Activated B cell treated with CpG ODN at 0.5 μM for 24 hours (primary cell): ENCODE measurements at places on chromosomes 2 and 18.

DNA sequence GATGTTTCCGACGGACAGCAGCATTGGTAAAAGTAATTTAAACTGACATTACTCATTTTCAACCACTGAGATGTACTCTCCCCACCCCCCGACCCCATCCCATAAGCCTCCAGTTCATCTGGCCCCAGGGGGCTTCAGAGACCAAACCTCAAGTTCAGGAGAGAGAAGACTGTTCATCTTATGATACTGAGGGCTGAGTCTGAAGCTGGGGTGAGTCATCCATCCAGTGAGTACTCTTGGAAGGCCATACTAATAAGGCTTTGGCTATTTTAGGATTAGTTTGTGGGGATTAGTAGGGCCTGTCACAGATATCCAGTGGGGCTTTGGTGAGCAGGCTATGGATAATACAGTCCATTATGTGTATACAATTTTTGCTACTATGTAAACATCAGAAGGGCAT lies 125.3 kb upstream of the APCDD1 start:
- DNase-seq = no peak

GRCh38 chr2:152292991-152293390 lies 42.0 kb upstream of the FMNL2 start:
- DNase-seq = no peak

DNA sequence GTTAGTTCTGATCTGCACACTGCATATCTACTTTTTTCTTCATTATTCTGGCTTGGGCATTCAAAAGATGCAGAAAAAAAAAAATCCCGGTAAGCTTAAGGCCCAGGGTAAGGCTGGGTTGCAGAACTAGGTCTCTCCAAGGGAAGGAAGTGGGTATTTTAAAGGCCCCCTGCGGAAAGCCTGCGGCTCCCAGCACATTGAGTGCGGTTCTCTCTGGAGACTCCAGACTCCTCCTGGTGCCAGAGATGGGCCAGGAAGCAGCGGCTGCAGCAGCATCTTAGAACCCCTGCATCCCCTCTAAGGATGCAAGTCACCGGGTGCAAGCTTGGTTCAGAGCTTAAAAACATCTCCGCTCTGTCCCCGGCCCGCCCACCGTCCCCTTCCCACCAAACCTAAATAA lies 49.5 kb downstream of the TGIF1 start:
- no peak for DNase-seq

DNA sequence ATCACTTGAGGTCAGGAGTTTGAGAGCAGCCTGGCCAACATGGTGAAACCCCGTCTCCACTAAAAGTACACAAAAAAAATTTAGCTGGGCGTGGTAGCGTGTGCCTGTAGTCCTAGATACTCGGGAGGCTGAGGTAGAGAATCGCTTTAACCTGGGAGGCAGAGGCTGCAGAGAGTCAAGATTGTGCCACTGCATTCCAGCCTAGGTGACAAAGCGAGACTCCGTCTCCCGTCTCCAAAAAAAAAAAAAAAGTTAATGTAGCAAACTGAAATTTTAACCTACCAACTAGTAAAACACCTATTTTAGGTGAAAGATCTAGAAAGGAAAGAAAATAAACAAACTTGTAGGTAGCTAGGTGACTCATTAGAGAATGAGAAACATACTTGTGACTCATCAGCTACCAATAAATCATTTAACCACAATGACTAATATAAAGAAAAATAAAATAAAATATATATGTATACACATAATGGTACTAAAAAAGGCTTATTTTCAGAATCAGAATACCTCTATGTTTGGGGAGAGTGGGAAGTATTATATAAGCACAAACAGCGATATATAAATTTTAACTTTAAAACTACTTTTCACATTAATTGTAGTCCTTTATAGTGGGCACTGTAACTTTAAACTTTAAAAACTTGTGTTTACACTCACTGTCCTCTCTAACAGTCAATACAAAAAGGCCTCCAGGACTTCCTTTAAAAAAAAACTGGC lies 36.6 kb downstream of the DARS1 start:
- DNase-seq = no peak

GRCh38 chr2:100819370-100820272 lies at the start of gene NPAS2:
NPAS2 (plus strand) TSS chr2:100820139; CDS start chr2:100904755, 84,616 bp downstream.
- DNase-seq = no peak

DNA sequence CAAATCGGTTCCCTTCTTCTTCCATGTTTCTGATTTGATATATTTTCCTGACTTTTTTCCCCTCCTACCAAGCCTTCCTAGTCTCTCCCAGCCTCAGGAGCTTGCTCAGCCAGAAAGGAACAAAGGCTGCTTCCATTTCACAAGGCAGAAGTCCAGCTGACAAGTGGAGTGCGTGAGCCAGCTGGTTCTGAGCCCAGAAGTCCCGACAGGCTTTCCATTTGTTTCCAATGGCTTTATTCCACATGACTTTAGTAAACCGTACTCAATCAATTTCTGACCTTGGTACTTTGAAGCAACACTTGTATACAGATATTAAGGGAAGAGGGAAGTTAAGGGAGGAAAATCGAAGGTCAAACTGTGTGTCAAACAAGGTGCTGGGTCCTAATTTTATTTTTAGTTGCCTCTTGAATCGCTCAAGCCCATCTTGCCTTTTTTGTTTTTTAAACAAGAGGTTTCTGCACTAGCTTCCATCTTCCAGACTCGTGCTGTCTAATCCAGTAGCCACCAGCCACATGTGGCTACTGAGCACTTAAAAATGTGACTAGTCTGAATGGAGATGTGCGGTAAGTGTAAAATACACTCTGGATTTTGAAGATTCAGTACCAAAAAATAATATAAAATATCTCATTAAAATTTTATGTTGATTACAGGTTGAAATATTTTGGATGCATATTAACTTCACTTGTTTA lies 36.2 kb downstream of the WIPF1 start:
- no peak for DNase-seq

DNA sequence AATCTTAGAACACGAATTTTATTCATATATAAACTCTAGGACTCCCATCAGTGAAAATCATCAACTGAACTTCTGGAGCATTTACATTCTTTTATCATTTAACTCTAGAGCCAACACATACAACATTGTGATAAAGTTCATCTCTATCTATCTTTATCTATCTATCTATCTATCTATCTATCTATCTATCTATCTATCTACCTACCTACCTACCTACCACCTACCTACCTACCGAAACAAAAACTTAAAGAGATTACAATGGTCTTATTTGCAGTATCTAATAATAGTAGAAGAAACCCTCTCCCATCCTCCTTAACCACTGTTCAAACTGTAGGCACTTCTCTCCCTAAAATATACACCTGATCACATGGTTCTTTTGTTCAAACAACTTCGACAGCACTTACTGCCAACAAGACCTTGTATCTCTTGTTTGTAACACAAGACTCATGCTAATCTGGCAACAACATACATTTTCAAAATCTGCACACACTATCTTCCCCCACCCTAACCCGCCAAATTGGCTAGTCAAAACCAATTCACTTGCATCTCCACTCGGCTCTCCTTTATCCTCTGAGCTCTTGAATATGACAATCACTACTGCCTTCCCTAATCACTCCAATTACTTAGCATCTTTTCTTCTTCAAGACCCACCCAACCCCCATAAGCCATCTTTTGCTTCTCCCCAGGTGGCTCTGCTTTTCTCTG lies 69.0 kb downstream of the GORASP2 start:
- no peak for DNase-seq

- no peak for DNase-seq
These were observed 17.2 kb downstream of the EIF4E2 start for GRCh38 chr2:232567721-232568120.

GRCh38 chr18:24776019-24776418 lies 315.6 kb downstream of the HRH4 start:
- DNase-seq = no peak

GRCh38 chr2:232641153-232641848 lies 7.9 kb downstream of the EFHD1 start:
- no peak for DNase-seq

DNA sequence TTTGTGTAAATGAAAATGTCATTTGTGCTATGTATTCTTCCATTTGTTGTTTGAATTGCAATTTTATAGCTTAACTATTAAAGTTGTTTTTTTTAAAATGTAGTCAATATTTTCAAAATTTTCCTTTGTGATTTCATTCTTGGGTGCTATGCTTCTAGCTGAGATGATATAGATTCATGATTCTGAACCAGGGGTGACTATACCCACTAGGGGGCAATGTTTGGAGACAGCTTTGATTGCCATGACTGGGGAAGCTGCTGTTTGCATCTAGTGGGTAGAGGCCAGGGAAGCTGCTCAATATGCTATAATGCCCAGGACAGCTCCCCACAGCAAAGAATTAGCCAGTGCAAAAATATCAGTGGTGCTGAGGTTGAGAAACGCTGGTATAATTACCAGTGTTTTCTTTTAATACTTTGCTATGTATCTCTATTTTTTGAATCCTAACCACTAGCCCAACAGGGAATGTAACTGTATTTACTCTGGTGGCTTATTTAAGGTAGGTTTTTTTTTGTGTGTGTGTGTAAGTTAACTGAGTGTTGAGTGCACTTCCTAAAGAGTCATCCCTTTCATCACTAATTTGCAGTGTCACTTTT lies 99.7 kb downstream of the MEP1B start:
- no peak for DNase-seq

DNA sequence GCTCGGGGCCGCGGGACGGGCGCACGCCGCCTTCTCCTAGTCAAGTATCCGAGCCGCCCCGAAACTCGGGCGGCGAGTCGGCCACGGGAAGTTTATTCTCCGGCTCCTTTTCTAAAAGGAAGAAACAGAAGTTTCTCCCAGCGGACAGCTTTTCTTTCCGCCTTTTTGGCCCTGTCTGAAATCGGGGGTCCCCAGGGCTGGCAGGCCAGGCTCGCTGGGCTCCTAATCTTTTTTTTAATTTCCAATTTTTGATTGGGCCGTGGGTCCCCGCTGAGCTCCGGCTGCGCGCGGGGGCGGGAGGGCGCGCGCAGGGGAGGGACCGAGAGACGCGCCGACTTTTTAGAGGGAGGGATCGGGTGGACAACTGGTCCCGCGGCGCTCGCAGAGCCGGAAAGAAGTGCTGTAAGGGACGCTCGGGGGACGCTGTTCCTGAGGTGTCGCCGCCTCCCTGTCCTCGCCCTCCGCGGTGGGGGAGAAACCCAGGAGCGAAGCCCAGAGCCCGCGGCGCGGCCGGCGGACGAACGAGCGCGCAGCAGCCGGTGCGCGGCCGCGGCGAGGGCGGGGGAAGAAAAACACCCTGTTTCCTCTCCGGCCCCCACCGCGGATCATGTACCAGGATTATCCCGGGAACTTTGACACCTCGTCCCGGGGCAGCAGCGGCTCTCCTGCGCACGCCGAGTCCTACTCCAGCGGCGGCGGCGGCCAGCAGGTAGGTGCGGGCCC lies 617 bp downstream of the FOSL2 start:
- peak; percentile 45 for DNase-seq

DNA sequence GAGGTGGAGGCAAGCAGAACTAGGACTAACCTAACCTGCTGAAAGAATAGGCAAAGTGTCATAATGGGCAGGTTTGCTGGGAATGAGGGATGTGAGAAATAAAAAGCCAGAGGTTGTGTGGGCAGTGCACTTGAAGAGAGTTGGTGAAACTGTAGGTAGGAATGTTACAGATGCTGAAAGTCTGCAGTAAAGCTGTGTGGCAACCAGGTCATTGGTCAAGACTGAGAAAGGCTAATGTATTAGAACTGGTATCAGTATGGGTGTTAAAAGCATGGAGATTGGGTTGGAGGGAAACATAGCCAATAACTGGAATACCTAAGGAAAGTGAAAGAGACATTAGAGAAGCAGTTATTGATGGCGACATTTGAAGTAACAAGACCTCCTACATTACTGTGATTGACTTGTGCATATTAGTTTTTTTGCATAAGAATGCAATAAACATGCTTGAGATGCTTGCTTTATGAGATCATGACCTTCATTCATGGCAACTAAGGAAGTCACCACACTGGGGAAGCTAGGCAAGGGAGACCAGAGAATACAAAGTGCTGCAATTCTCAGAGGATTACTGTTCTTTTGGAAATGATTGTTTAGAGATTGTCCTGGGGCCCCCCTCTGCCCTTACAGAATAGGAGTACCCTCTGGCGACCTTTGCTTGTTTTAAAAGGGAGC lies 11.8 kb downstream of the GULP1 start:
- DNase-seq = no peak

GRCh38 chr2:158796652-158797051 lies 1.5 kb downstream of the DAPL1 start:
- DNase-seq = no peak

- no peak for DNase-seq
These were observed 32.2 kb downstream of the NR4A2 start for GRCh38 chr2:156300337-156300736.

DNA sequence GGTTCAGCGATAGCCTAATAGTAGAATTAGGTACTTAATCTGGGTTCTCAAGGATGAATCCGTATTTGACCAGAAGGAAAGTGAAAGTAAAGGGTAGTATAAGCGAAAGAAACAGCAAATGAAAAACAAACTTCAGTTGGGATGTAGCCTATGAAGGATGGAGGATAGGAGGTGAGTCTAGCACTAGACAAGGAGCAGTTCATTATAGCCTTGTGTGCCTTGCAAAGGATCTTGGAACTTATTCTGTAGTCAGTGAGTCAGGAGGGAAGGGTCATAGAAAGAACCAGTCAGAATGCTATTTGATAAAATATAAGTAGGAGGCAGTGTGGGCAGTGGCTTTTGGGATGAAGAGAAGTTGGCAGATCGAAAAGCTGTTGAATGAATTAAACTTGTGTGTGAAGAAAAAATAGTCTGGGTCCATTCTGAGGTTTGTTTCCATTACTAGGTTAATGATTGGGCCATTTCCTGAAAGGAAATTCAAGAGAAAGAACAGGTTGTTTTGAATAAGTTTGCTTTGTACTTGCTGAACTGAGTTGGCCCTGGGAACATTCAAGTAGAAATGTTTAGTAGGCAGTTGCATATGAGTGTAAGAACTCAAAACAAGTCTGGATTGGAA lies 48.5 kb downstream of the ANKRD12 start:
- DNase-seq = no peak

DNA sequence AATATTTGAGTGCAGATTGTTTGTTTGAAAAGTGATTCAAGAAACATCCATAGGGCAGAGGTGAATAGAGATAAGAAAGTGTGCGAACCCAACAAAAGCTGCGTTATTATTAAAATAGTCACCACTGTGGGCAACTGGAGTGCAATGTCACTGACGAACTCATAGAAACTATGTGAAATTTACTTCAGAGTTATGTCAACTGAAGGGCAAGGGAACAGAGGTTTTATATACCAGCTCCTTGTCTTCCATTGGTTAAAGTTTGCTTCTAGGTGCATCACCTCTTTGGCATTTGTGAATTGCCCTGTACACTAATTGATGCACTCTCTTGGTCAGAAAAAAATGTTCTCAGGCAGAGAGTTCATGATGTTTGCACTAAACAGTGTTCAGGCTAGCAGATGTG lies 110.5 kb upstream of the NYAP2 start:
- DNase-seq = no peak
